ENCODE measurements at places on chromosomes 5 and 9.

GRCh38 chr9:122261469-122261881, 3.2 kb downstream of the RBM18 start:
- DNase-seq, result no peak

GRCh38 chr9:31210978-31211570, 1173.4 kb upstream of the ACO1 start:
- DNase-seq, result no peak

GRCh38 chr5:135171336-135171735, 137.3 kb upstream of the PITX1 start:
- DNase-seq, result no peak

DNA sequence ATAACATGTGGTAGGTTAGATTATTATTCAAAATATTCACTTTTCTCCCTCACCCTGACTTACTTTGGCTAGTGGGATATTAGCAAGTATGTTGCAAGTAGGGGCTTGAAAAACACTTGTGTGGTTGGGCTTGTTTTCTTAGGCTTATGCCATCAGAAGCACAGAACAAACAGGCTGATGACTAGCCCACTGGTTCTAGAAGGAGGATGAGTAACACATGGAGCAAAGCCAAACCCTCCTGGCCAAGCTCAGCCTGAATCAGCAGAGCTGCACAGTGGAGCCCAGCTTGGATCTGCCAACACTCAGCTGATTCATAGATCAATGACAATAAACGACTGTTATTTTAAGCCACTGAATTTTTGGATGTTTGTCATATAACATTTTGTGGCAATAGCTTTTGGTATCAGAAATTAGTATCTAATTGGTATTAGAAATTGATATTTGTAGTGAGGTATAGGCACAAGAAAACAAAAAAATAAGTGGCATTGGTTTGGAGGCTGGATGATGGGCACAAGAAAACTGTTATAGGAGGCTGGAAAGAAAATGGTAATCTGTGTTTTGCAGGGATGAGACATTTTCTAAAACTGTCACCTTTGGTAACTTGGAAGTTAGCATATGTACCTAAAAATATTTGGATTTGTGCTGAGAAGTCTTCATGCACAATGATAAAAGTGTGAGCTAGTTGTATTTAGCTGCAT, 46.1 kb upstream of the ZBED3 start:
- no peak for DNase-seq

- DNase-seq, result no peak
These were observed 189.5 kb downstream of the ACTL7B start for GRCh38 chr9:108666240-108666784.

- DNase-seq, result no peak
These were observed 1.1 kb downstream of the LARP1 start for GRCh38 chr5:154756009-154756867.

DNA sequence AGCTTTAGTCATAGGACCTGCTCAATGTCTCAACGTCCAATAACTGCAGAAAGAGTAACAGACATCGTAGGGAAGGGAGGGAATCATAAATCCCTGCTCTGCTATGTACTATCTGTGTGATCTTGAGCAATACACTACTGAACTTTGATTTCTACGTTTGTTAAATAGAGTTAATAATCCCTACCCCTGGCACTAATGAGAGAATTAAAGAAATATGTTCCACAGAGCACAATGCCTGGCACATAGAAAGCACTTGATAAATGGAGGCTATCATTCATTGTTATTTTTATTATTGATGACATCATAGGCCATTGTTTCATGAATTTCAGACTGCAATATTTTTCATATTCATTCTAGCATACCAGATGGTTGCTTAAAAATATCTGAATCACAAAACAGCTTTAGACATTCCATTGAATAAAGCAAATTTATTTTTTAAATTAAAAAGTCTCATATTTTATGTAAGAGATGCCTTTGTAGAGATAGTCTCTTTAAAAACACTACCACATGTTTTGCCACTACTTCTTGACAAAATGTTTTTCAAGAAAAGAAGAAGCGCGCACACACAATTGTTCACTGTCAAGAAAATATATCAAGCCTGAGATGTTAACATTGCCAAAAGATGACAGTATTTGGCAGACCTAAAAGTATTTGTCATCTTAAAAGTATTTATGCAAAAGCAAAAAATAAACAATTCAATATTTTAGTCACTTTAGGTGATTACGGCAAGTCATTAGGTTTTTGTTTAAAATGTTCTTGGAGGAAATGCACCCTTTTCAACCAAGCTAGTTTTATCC, 108.5 kb downstream of the EBF1 start:
- DNase-seq, result no peak

DNA sequence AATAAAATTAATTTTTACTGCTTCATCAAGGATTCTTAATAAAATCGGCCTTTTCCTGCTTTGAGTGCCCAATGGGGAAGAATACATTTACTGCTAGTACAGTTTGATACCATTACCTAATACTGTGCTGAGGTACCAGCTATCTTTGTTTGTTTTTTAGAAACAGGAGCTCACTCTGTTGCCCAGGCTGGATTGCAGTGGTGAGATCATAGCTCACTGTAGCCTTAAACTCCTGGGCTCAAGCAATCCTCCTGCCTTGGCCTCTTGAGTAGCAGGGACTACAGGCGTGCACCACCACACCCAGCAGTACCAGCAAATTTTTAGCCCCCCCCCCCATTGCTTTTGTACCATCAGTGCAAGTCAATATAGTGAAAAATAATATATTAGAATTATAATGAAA, 13.6 kb upstream of the ANKHD1 start:
- DNase-seq, result no peak

DNA sequence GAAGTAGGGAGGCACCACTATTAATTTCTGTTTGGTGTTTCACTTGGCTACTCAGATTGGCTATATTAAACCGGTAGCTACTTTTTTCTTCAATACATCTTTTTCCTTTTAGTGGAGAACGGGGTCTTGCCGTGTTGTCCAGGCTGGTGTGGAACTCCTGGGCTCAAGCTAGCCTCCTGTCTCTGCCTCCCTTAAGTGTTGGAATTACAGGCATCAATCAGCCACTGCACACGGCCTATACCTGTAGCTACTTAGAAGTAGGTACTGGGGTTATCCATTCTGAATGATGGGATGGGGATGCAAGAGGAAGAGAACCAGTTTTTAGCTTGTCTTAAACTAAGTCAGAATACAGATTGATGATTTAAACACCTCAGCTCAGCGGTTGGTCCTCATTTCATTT, 1.7 kb downstream of the UBE2D2 start:
- DNase-seq, result no peak

DNA sequence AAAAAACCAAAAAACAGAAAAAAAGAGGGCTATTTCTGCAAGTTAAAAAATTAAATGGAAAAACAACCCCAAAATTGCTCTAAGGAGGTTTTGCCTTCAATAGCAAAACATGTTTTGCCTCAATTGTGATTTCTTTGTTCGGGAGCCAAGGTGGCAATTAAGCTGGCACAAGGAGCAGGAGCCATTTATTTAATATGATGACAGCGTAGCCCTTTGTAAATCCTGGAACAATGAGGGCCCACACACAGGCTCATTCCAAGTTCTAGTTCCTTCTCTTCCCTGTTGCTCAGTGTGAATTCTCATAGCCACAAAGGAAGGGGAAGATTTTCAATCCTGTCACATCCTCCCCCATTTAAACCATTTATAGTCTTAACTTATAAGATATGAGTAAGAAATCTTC, 353.2 kb downstream of the PDE4D start:
- DNase-seq, result no peak

DNA sequence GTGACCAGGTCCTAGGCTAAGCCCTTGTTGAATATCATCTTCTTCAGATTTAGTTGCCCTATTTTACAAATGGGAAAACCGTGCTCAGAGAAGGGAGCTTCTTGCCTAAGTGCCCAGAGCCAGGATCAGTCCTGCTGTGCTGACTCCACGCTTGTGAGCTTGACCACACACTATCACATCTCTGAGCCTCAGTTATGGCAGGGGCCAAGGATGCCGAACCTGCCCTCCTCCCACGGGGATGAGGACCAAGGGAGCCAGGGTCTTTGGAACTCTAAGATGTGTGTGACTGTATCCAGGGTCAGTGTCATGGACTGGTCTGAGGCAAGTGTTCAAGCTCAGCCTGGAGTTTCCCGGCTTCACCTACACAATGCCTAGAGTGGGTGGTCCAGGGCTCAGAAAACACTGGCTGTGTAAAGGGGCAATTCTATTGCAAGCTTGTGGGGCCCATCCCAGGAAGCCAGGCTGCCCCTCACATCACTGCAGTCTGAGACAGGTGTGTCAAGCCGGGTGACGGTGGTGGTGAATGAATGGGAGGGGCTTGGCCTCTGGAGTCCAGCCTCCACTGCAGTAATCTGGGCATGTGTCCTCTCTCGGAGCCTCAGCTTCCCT, 235.7 kb downstream of the PBX3 start:
- DNase-seq, result no peak

DNA sequence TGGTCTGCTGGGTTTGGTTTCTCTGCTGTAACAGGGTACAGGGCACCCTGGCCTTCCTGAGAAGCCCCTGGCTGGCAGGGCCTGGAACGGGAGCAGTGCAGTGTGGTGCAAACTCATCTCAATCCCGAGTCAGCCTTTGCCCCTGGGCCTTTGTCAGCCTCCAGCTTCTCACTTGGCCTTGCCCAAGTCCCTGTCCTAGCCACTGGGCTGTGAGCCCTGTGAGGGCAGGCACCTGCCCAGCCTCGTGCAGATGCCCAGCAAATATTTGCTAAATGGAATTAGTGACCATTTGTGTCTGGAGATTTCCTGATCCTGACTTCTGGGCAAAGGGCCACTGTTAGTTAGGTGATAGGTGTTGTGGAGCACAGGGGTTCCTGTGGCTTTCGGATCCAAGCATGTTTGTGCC, 13.0 kb downstream of the RGS3 start:
- no peak for DNase-seq

DNA sequence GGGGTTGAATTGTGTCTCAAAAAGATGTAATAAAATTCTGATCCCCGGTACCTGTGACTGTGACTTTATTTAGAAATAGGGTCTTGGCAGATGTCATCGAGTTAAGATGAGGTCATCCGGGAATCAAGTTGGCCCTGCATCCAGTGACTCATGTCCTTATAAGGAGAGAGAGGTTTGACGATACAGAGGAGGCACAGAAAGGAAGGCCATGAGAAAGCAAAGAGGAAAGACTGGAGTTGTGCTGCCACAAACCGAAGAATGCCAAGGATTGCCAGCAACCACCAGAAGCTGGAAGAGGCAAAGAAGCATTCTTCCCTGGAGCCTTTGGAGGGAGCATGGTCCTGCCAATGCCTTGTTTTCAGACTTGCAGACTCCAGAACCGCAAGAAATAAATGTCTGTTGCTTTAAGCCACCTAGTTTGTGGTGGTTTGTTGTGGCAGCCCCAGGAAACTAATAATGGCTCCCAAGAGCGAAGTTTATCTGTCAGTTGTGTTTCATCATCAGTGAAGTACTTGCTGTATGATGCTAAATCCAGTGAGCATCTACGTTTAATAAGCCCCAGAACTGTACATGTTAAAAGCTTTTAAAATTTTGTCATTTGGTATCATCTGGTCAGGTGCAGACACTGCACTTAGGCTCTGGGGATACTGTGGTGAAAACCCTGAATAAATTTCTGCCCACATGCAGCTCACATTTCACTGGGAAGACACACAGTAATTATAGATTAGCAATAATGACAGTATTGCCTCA, 114.8 kb downstream of the TLE4 start:
- DNase-seq, result no peak

DNA sequence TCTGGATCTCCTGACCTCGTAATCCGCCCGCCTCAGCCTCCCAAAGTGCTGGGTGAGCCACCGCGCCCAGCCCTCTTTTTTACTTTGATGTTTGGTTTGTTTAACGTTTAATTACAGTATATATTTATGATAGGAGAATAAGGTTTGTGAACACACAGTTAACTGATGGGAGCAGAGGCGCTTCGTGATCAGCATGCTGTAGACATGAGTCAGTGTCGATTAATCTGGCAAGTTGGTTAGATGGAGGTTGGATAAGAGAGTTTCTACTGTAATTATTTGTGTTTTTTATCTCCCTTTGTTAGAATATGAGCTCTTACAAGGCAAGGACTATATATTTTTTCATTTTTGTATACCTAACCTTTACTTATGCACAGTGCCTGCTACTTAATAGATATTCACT, 14.3 kb downstream of the ATG10 start:
- DNase-seq, result no peak

- DNase-seq, result no peak
These were observed 442 bp upstream of the DCTN4 start for GRCh38 chr5:150759334-150759583.

- DNase-seq, result no peak
These were observed 28.4 kb downstream of the ERP44 start for GRCh38 chr9:100070104-100071041.

DNA sequence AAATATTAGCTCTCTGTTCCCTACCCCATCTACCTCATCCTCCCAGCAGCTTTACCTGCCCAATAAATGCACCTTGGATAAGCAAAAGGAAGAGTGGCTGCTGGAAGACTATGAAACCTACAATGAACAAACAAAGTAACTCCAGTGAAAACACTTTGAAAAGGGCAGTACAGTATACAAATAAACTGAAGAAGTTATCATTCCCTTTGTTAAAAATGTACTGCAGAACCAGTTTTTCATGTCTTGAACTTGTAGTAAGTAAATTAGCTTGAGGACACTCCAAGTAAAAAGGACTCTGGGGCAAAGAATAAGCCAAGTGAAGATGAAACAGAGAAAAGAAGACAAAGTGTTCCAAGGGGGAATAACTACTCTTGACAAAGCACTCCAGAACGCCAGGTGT, 457.1 kb downstream of the DTWD2 start:
- DNase-seq, result no peak

DNA sequence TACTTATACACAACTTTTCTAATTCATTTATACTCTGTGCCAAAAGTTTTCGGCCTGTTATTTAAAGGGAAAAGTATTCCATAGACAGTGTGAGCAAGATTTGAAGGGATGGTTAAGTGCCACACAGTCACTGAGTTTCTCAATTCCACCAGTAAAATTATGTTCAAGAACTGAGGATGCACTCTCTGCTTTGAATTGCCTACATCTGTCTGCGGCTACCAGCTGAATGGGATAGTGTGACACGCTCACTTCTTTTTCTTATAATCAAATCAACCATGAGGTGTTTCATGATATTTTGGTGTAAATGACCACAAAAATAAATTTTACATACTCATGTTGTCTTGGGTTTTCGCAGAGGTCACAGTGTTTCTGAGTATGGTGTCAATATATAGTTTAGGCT, 218.4 kb upstream of the TMEM161B start:
- no peak for DNase-seq

- no peak for DNase-seq
These were observed 19.2 kb downstream of the KCTD16 start for GRCh38 chr5:144189800-144190429.

DNA sequence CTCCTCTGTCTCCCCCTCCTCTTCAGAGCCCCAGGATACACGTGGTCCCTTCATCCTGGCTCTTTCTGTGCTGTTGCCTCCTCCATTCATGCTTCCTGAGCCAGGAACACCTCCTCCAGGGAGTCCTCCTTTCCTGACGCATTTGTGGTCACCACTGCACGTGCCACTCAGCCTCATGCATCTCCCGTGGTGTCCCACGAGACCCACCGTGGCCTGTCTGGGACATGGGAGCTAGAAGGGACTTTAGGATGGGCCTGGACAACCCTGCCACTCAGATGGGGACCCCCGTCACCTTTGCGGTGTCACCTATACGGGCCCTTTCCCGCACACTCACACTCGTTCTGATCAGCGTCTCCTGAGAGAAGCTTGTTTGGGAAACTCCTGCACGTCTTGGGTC, 6.7 kb downstream of the GLIPR2 start:
- no peak for DNase-seq
